Sigmoid colon (tissue), 7 donors: ENCODE measurements at places on chromosomes 3 and 15.

DNA sequence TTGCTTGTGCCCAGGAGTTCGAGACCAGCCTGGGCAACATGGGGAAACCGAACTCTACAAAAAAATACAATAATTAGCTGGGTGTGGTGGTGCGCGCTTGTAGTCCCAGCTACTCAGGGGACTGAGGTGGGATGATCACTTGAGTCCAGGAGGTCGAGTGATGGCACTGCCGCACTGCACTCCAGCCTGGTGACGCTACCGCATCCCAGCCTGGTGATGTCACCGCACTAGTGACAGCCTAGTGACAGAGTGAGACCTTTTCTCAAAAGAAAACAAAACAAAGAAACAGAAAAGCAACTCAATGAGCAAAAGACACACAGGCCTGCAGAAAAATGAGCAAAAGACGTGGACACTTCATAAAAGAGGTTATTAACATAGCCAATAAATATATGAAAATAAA is 19.9 kb upstream of the SYNM start:
- no peak for DNase-seq

DNA sequence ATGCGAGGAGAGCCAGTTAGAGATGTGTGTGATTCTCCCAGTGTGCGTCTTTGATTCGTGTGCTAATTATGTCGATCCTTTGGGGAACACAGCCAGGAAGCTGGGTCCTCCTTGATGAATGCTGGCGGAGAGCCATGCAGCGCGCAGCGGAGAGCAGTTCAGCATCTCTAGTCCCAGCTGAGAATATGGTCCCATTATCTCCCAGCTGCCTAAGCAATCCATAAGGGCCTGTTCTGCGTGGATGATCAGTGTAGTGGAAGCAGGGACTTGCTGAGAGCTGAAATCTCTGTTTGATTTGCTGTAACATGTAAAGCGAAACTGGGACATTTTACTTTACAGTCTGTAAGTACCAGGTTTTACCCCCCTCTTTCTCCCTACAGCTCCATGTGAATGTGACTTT is 412.7 kb downstream of the CNTN4 start:
- no peak for DNase-seq

GRCh38 chr15:75023872-75024636 is 664 bp downstream of the PPCDC start:
- DNase-seq: no peak

GRCh38 chr3:9826815-9827573 is 16.8 kb downstream of the RPUSD3 start:
- DNase-seq: peak; percentile 48

DNA sequence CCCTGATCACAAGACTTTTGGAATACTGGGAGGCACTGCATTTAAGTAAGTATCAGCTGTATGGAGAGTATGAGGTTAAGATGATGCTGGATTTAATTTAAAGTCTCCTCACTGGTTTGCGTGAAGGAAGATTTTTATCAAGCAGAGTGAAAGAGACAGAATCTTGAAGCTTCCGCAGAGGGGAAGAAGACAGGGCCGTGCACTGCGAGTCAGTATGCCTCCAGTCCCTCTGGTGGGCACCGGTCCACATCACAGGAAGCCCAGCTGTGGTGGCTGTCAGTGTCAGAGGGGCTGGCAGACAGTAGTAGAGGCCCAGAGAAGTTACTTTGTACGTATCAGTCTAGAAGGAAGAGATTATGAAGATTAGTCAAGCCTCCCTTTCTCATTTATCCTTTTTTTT is 379.0 kb upstream of the TPRG1 start:
- no peak for DNase-seq

GRCh38 chr3:131174752-131175151 is 148.1 kb downstream of the NEK11 start:
- DNase-seq: no peak

GRCh38 chr3:143445118-143445517 is 325.5 kb downstream of the CHST2 start:
- DNase-seq: no peak

DNA sequence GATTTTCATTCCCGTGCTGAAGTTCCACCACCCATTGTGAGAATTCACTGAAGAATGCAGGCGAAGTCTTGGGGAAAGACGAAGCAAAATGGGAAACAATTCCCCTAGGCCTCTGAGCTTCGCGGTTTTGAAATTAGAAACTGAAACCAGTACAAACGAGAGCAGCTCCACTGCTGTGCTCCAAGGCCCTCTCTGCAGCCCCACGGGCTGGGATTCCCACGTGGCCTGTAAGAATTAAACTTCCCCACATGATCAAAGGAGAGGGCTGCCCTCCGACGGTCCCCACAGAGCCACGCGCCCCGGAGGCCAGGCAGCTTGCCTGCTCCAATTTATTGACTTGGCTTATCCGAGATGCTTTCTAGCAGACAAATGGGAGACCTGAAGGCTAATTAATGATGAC is 144.0 kb downstream of the GREM1 start:
- no peak for DNase-seq

DNA sequence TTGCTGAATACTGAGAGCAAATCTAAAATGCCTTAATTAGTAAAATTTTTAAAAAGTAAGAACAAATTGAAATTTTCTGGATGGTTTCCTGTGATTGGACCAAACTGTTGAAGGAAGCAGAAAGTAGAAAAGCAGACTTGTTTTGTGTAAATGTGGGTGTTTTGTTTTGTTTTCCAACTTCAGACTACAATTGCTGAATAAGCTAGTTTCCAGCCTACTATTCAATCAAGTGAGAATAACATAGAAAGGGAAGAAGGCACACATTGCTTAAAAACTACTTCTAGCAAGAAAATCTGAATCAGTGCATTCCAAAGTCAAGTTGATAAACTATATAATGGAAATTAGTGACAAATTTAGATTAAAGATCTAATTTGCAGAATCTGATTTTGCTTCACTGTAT is 519.3 kb downstream of the NLGN1 start:
- no peak for DNase-seq

DNA sequence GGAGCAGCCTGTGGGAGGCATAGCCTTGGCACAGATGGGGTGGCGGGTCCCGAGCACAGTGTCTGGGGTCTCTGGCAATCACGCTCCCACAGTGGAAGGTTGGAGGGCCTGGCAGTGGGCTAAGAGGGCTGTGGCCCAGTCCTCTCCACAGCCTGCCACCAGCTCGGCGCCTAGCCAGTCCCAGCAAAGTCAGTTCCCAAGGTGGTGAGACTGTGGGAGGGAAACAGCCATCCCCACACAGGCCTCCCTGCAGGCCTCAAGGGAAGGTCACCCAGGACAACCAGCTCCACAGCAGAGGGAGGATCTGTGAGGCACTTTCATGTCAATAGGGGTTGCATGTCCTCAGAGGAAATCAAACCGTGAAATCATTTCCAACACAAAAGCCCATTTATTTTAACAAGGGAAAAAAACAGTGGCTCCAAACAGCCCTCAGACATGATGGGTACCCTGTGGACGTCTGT is 27.6 kb upstream of the LIMD1 start:
- peak; percentile 60 for DNase-seq

GRCh38 chr3:79881431-79881830 is 113.6 kb upstream of the ROBO1 start:
- no peak for DNase-seq

GRCh38 chr3:132083583-132084279 is 48.9 kb upstream of the CPNE4 start:
- DNase-seq: no peak

GRCh38 chr3:194257916-194258668 is 93.0 kb downstream of the CPN2 start:
- DNase-seq: no peak

GRCh38 chr3:13095408-13095937 is 22.2 kb upstream of the IQSEC1 start:
- DNase-seq: no peak

- DNase-seq: no peak
Observed at GRCh38 chr3:39106281-39106811, 1.1 kb downstream of the GORASP1 start.

DNA sequence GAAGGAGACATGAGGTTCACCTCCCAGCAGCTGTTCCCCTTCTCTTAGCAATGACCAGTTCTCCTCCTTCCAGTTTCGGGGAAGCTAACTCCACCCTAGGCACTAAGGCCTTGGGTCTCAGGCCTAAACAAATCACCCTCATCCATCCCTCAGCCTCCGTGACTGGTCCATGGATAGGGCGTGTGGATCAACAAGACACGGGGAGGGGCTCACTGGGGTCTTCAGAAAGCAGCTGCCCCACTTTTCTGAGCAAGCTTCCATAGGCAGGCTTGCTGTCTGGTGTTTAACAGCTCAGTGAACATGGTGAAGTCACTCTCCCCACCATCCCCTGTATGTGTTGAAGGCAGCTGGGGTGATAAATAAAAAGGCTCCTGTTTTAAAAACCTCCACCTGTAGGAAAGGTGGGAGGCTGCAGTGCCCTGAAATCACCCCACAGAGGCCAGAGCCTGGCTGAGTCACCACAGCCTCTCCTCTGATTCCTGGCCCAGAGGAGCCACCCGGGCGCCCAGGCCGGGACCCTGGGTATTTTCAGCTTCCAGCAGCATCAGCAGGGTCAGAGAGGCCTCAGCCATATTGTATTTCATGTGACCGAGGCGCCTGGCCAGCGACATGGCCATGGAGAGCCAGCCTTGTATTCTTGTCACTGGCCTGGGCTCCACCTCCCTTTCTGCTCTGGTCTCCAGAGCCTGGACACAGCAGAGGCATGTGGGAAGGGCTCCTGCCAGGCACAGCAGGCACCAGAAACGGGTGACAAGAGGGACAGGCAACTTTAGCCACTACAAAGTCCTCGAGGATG is 60.3 kb upstream of the HERC1 start:
- no peak for DNase-seq

GRCh38 chr3:65193531-65193930 is 505.7 kb upstream of the ADAMTS9 start:
- no peak for DNase-seq

DNA sequence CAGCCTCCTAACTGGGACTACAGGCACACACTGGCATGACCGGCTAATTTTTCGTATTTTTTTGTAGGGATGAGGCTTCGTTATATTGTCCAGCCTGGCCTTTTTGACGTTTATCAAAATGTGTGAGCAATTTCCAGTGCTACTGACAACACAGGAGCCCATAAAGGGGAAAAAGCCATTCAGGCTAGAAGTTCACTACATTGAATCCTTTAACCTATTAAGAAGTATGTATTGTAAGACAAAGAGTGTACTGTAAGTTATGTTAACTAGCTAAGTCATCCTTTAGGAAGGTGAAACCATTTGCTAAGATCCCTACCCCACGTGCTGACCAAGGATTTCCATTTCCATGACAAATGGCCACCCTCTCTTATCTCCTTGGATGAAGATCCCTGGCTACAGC is 156.8 kb downstream of the FOXB1 start:
- no peak for DNase-seq

GRCh38 chr15:98324341-98324970 is 323.9 kb upstream of the IGF1R start:
- DNase-seq: no peak

DNA sequence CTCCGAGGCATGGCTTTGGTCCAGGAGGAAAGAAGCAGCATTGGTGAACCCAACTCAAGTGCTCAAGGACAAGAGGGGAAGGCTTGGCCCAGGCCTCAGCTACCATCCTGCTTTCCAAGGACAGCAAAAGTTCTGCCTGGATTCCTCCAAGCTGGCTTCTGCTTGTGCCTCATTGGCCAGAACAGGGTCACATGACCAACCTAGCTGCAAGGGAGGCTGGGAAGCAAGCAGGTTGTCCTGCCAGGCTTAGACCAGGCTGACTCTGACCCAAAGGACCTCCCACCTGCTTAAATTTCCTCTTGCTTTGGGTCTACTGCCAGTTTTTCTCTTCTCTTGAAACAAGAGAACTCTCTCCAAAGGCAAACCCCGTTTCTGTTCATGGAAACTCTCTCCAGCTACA is 70.7 kb downstream of the RPN1 start:
- no peak for DNase-seq

- peak; percentile 83 for DNase-seq
Observed at GRCh38 chr3:97822359-97822775, 556 bp downstream of the CRYBG3 start.

DNA sequence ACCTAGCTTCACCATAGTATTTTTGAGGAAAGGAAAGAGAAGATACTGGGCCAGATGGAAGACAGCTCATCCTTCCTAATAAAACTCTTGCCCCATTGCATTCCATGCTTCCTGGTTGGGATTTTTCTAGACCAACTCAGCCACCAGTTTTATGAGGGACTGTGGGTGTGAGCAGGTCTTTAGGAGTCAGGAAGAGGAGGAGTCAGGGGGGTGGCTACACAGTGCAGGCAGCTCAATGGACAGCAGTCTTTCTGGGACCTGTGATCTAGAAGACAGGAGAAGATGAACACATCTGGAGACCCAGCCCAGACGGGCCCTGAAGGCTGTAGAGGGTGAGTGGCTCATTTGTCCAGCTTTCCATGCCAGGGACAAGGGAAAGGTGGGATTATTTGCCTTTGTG is at the start of gene NOX5:
TSS of gene NOX5 (plus strand) at position 242 of the 400 bp plus-strand sequence. CDS start at position 283, 41 bp downstream.
- DNase-seq: no peak

DNA sequence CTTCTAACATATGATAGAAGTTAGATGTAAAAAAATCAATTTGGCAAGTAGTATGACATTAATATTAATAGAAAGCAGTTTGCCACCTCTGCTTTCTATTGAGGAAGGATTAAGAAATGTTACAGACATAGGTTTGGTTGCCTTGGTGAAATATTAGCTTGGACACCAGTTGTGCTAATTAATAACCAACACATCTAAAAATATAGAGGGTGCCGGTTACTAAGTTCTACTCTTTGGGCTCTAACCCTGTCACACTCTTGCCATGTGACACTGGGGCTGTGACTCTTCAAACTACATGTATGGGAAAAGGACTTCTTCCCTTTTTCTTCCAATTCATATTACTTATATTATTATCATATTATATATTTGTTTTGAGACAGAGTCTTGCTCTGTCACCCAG is 64.4 kb downstream of the TRIM71 start:
- DNase-seq: no peak

- no peak for DNase-seq
Observed at GRCh38 chr3:169901453-169901852, 9.9 kb upstream of the SAMD7 start.

GRCh38 chr15:50884540-50884939 is 23.9 kb upstream of the AP4E1 start:
- DNase-seq: no peak

DNA sequence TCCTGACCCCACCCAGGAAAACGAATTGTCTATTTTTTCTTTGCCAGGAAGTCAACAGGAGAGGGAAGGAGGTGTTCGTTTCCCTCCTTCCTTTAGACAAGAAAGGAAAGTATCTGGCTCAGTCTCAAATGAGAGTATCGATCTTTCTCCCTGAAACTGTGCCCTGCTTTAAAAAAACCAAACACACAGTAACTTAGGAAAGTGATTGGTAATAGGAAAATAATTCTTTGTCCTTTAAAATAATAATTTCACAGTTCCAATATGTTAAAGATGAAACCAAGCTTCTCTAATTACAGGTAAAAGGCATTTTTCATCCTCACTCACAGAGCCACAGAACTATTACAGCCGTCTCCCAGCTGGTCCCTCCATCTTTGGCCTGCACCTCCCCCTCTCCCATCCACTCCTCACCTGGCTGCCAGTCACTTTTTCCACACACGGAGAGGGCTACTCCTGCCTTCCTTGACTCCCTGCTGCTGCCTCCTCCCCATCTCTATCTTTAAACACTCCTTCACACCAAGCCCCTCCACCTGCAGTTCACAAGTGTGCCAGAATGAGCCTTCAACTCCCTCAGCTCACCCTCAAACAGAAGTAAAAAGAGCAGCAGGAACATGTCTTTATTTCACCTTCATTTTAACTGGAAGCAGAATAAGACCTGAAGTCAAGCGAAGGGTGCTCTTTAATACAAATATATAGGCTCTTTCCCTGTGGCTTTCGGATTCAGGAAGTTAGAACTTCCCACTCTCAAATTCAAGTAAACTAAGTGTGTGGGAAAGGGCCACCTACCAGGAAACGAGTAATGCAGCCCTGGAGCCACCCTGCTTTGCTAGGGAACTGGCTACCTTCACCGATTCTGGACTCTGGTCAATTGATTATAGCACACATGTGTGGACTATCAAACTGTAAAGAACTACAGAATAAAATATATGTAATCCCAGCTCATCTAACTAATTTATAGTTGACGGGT is 116.4 kb downstream of the SENP2 start:
- DNase-seq: no peak
